ENCODE measurements at places on chromosomes 5 and 9.

- no peak for DNase-seq
- H3K27ac ChIP-seq, result peak overlapping the region; percentile 4
- peaks cover 24% of the 10 kb centered on the region for H3K4me1 ChIP-seq
Measured at GRCh38 chr5:157828105-157828943, 30.6 kb downstream of the CLINT1 start.

DNA sequence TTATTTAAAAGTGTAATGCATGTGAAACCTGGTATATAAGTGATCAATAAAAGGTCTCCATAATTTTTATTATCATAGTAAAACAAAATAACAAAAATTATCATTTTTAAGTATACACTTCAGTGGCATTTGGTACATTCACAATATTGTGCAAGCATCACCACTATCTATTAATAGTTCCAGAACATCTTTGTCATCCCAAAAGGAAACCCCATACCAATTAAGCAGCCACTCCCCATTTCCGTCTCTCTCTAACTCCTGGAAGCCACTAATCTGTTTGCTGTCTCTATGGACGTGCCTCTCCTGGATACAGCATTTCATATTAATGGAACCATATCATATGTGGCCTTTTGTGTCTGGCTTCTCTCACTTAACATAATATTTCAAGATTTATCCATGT, 7.6 kb downstream of the OLFML2A start:
- H3K27me3 ChIP-seq, result peaks cover 4% of the 10 kb centered on the region
- H3K27ac ChIP-seq, result no peak overlapping the region
- H3K4me3 ChIP-seq, result no peak overlapping the region
- no peak for DNase-seq
- no peaks in the 10 kb centered on the region for H3K36me3 ChIP-seq
- no peaks in the 10 kb centered on the region for H3K4me1 ChIP-seq

GRCh38 chr9:35732800-35733541, 505 bp downstream of the CREB3 start:
- no peak for DNase-seq
- H3K27me3 ChIP-seq, result no peaks in the 10 kb centered on the region
- no peak overlapping the region for H3K4me3 ChIP-seq
- H3K4me1 ChIP-seq, result peaks cover 25% of the 10 kb centered on the region
- peak overlapping the region; percentile 90 for H3K27ac ChIP-seq

DNA sequence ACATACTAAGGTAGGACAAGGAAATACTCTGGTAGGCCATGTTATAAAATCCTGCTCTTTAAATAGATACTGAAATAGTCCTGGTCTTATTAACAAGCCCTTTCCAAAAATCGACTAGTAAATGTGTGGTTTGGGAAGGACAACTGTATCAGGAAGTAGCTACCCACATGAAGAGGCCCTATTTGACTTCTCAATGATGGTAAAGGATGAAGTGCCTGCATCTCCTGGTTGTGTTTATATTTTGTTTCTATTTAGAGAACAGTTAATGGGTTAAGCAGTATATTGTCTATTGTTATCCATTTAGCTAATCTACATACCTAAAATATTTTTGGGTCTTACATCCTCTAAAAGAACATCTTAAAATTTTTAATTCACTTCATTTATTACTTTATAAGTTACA, 12.5 kb downstream of the GDF9 start:
- no peaks in the 10 kb centered on the region for H3K36me3 ChIP-seq
- H3K27ac ChIP-seq, result no peak overlapping the region
- no peak for DNase-seq

Measured in activated T-helper 2 cell treated with anti-CD3 and anti-CD28 coated beads, Interferon-gamma antibody, Interleukin-2, Interleukin-4, amounts not matched to agents 10 μg/mL and 5 μg/mL and 100 μg/mL, durations not matched to agents 14 hours and 24 hours and 36 hours (primary cell).